ENCODE measurements at places on chromosomes 5 and 9. TPM values are rescaled to one million over a fixed set of nuclear protein-coding genes. Genes with fewer than 3 reads are reported as not detected.

PLGRKT gene
- 27.6 TPM for total RNA-seq

FOXD4L4 gene
- total RNA-seq = 0.28 TPM

NPR3 gene
- 4.3 TPM for total RNA-seq

CDC25C gene
- not detected for total RNA-seq

KCNT1 gene
- 0.38 TPM for total RNA-seq

PRRX2 gene
- 20.8 TPM for total RNA-seq

C9orf50 gene
- not detected for total RNA-seq

C9 gene
- total RNA-seq = 0.19 TPM

ABITRAM gene
- 9.6 TPM for total RNA-seq

SLC4A9 gene
- not detected for total RNA-seq

Data from posterior vena cava (tissue), 2 donors.